ENCODE measurements at places on chromosomes 12 and 14.

DNA sequence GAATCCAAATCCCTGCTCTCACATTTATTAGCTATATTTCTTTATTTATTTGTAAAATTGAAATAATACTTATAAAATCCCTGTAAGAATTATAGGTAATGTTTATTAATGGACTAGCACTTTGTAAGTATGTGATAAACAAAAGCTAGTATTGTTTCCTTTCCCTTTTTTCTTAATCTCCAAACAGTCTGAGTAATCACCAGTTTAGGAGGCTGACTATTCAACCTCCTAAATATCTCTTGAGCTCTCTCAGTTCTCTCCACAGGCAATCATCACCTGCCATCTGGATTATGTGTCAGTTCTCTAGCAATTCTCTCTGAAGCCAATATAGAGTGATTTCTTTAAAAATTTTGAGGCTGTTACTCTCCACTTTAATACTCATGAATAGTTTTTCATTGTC is 9.2 kb upstream of the LYZ start:
- DNase-seq, result no peak

GRCh38 chr12:16297521-16297920 is 20.0 kb upstream of the SLC15A5 start:
- DNase-seq, result no peak

DNA sequence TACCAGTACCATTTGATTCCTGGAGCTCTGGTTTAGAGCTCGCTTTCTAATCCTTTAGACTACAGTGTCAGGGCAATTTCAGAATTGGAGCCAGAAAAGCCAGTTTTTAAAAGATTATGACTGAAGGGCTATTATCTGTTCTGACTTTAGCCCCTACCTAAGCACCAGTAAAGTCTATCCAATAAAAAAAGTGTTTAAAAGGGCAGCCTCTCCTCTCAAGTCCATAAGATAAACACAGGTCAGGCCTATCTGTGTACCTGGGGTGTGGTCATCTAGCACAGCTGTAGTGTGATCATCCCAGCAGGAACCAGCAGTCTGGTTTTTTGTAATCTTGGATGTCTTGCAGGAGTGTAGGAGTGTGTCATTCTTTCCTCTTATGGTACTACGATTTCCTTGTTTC is 6.6 kb downstream of the APPL2 start:
- no peak for DNase-seq

GRCh38 chr12:123895451-123895850 is 77.2 kb downstream of the CCDC92 start:
- DNase-seq, result no peak

- DNase-seq, result no peak
Observed at GRCh38 chr12:6083601-6084000, 40.9 kb downstream of the VWF start.

GRCh38 chr14:52044791-52045522 is 23.9 kb downstream of the NID2 start:
- DNase-seq, result no peak

- DNase-seq, result no peak
Observed at GRCh38 chr14:36866867-36867266, 205.2 kb downstream of the PAX9 start.

DNA sequence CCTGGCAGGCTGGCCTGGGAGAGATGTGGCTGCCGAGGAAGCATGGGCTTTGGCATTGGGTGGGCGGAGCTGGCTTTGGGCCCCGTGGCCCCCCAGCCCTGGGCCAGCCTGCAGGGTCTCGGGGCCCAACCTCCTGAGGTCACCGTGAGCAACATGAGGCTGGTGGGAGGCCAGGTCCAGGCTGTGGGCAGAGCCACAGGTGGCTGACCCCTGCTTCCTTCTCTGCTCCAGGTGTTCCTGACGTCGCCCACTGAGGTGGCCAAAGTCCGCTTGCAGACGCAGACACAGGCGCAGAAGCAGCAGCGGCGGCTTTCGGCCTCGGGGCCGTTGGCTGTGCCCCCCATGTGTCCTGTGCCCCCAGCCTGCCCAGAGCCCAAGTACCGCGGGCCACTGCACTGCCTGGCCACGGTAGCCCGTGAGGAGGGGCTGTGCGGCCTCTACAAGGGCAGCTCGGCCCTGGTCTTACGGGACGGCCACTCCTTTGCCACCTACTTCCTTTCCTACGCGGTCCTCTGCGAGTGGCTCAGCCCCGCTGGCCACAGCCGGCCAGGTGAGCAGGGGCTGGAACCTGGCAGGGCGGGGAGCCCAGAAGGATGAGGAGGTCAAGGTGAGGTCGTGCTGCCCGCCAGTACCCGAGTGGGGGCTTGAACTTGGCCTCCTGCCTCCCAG is 5.5 kb downstream of the SLC25A47 start:
- no peak for DNase-seq

- DNase-seq, result no peak
Observed at GRCh38 chr14:20751963-20752562, 6.4 kb downstream of the EDDM3A start.

- no peak for DNase-seq
Observed at GRCh38 chr12:115035535-115036107, 351.6 kb upstream of the TBX3 start.

- DNase-seq, result no peak
Observed at GRCh38 chr12:989751-990660, 1.0 kb upstream of the ERC1 start.

GRCh38 chr14:20295067-20295466 is 10.7 kb downstream of the TTC5 start:
- no peak for DNase-seq

DNA sequence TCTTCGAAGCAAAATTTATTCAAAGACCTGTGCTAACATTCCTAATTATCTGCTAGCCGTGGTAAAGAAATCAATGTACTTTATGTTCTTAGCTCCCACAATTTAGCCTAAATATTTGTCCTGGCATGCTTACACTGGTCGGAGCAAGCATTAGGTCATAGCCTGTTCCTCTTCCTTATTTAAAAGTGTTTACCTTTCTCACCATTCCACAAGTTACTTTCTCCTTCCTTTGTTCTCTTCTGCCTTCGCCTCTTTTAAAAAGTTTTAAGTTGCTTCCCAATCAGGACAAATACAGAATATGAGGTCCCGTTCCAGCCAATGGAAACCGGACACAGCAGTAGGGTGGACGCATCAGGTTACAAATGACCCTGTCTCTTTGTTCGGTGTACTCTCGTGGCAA is 11.6 kb downstream of the CDK2AP1 start:
- no peak for DNase-seq
